ENCODE measurements at places on chromosomes 3 and 15. TPM values are rescaled to one million over a fixed set of nuclear protein-coding genes. Genes with fewer than 3 reads are reported as not detected.

DGKG gene
- 0.86 TPM for total RNA-seq

DNA sequence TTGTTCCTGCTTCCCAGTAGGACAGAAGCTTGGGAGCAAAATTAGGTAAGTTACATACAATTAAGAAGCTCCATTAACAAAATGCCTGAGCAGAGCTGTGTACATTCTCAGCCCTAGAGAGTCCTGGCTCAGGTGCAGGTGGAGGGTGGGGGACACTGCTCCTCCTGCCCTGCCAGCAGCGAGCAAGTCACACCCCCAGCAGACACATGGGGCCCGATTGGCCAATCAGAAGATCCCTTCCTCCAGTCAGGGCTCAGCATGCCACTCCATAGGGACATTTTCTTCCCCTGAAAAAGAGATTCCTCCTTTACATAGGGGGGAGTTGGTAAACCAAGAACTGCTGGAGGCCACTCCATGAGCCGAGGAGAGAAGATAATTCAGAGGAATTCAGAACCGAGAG lies 62.1 kb downstream of the PLXNA1 start:
- no peaks in the 10 kb centered on the region for H3K27me3 ChIP-seq
- DNase-seq, result peak; percentile 76
- peak overlapping the region; percentile 40 for H3K4me3 ChIP-seq
- H3K4me1 ChIP-seq, result peaks cover 7% of the 10 kb centered on the region

P2RY12 gene
- total RNA-seq, result not detected

C3orf20 gene
- total RNA-seq, result not detected

GRCh38 chr3:172280406-172281051 lies 167.7 kb downstream of the GHSR start:
- H3K27ac ChIP-seq, result no peak overlapping the region
- DNase-seq, result no peak
- H3K4me1 ChIP-seq, result no peaks in the 10 kb centered on the region
- no peak overlapping the region for H3K4me3 ChIP-seq
- no peaks in the 10 kb centered on the region for H3K27me3 ChIP-seq

DNA sequence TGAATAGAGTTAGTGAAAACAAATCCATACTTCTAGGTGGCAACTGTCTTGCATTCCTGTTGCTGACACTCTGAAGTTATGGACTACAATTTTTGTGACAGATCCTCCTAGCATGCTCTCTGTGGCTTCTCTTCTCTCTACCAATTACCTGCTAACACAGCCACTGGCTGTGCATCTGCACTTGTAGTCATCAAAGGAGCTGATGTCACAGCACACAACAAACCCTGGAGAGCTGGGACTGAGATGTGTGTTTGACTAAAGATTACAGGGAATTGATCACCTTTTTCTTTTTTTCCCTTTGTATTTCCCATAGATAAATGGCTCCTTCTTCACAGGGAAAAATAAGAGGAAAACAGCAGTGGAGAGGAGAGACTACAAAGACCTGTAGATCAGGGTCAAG lies 278.4 kb upstream of the CCDC54 start:
- H3K27me3 ChIP-seq, result no peaks in the 10 kb centered on the region
- no peak overlapping the region for H3K4me3 ChIP-seq
- no peak overlapping the region for H3K27ac ChIP-seq
- no peak for DNase-seq
- H3K4me1 ChIP-seq, result no peaks in the 10 kb centered on the region

DNA sequence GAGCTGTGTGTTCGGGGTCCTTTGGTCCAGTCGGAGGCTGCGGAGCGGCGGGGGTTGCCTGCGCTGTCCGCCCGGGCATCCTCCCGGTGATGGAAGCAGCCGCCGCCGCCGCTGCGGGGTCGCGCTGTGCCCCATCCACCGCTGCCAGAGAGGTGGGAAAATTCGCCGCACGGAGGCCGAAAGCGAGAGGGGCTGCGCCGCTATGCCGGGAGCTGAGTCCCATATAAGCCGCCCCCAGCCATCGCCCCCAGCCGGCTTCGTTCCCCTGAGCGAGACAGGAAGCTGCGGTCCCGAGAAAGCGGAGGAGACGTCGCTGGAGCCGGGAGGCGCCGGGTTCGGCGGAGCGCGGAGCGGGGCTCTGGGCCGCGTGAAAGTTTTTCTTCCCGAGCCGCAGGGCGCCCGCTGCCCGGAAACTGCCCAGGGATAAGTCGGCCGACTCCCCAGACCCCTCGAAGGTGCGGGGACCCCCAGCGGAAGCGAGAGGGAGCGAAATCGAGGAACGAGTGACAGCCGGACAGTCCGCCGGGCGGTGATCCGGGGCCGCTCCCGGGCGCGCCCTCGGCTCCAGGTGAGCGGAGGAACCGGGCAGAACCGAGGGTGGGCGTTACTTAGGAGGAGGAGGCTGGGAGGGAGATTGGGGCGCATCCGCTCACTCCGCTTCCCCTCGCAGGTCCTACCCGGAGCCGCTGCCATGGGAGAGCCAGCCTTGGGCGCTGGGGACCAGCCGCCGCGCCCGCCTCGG lies 574 bp downstream of the CHST2 start:
- H3K27ac ChIP-seq, result no peak overlapping the region
- H3K4me3 ChIP-seq, result peak overlapping the region; percentile 79
- peak; percentile 78 for DNase-seq
- H3K4me1 ChIP-seq, result no peaks in the 10 kb centered on the region
- no peaks in the 10 kb centered on the region for H3K36me3 ChIP-seq

DNA sequence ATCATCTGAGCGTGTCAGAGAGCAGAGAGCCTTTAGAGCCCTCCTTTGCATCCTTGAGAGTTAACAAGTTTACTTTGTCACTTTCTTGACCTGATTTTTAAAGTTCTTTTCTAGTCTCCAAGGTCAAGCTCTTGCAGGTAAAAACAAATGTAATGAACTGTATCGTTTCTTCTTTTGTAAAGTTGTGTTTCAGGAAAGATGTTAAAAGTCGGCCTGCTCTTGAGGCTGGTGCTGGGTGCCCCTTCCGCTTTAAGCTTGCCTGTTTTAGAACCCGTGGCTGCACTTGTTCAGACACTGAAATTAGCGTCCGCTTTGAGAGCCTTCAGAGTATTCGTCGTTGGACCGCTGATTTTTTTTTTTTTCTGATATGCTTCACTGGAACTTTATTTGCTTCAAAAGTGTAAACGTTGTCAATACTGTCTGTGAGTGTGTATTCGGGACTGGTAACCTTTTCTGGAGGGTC lies 52.6 kb upstream of the ULK4 start:
- peak overlapping the region; percentile 93 for H3K4me3 ChIP-seq
- no peaks in the 10 kb centered on the region for H3K4me1 ChIP-seq
- H3K27ac ChIP-seq, result peak overlapping the region; percentile 61
- DNase-seq, result peak; percentile 49
- no peaks in the 10 kb centered on the region for H3K27me3 ChIP-seq

DNA sequence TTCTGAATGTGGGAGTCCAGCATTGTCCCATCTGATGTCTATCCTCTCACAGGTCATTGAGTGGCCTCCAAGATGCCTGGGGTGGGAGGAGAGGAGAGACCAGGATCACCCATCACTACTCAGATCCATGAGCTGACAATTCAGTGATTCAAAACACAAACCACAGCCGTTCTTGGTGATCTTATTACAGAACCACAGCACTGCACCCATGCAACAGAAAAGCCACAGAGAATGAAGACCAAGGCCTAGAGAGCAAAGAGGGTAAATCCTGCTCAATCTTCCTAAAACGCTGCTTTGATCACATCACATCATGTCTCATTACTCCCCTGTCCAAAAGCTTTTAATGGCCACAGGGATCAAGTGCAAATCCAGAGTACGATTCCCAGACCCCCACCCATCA lies 23.5 kb downstream of the ANP32A start:
- DNase-seq, result no peak
- no peaks in the 10 kb centered on the region for H3K27me3 ChIP-seq
- H3K4me3 ChIP-seq, result no peak overlapping the region
- peaks cover 53% of the 10 kb centered on the region for H3K36me3 ChIP-seq
- peaks cover 34% of the 10 kb centered on the region for H3K4me1 ChIP-seq

GRCh38 chr3:27574438-27574795 lies 90.2 kb upstream of the SLC4A7 start:
- H3K4me3 ChIP-seq, result no peak overlapping the region

DNA sequence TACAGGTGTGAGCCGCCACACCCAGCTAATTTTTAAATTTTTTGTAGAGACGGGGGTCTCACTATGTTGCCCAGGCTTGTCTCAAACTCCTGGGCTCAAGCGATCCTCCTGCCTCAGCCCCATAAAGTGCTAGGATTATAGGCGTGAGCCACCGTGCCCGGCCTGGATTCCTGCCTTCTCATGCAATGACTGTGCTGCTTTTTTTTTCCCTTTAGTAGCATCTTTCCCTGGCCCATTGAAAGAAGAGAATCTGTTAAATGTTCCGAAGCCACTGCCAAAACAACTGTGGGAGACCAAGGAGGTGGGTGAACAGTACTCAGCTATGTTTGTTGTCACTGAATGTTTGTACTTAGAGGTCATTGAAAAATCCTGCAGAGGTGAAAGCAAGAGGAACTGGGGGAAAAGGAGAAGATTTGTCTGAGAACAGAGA lies 88.0 kb downstream of the CRTC3 start:
- H3K27me3 ChIP-seq, result no peaks in the 10 kb centered on the region
- H3K36me3 ChIP-seq, result peaks cover 7% of the 10 kb centered on the region
- H3K4me1 ChIP-seq, result no peaks in the 10 kb centered on the region
- no peak for DNase-seq

GRCh38 chr3:15241341-15241740 lies 35.3 kb downstream of the CAPN7 start:
- peaks cover 79% of the 10 kb centered on the region for H3K36me3 ChIP-seq
- DNase-seq, result peak; percentile 74
- no peak overlapping the region for H3K4me3 ChIP-seq
- no peaks in the 10 kb centered on the region for H3K27me3 ChIP-seq
- H3K4me1 ChIP-seq, result peaks cover 12% of the 10 kb centered on the region

GRCh38 chr3:12138044-12138443 lies 20.7 kb downstream of the TIMP4 start:
- peak; percentile 62 for DNase-seq
- no peaks in the 10 kb centered on the region for H3K36me3 ChIP-seq
- H3K4me1 ChIP-seq, result no peaks in the 10 kb centered on the region
- H3K27me3 ChIP-seq, result no peaks in the 10 kb centered on the region
